ENCODE measurements at places on chromosomes 7 and 10. TPM values are rescaled to one million over a fixed set of nuclear protein-coding genes. Genes with fewer than 3 reads are reported as not detected.

DNA sequence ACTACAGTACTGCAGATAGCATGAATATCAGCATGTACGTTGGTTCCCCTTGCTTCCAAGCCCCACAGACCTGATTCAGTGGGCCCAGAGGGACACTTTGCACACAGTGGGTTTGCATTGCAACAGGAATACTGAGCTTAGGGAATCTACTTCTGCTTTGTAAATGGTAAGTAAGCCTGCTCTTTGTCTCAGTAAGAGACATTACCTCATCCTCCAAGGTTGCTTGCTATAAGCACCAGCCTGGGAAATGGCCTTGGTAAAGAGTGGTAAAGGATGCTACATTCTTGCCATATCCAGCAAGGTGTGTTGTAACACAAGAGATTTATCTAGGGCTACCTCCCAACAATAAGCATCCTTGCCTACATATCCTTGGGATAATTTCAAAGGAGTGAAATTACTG, 730.5 kb downstream of the INHBA start:
- no peak for DNase-seq

DNA sequence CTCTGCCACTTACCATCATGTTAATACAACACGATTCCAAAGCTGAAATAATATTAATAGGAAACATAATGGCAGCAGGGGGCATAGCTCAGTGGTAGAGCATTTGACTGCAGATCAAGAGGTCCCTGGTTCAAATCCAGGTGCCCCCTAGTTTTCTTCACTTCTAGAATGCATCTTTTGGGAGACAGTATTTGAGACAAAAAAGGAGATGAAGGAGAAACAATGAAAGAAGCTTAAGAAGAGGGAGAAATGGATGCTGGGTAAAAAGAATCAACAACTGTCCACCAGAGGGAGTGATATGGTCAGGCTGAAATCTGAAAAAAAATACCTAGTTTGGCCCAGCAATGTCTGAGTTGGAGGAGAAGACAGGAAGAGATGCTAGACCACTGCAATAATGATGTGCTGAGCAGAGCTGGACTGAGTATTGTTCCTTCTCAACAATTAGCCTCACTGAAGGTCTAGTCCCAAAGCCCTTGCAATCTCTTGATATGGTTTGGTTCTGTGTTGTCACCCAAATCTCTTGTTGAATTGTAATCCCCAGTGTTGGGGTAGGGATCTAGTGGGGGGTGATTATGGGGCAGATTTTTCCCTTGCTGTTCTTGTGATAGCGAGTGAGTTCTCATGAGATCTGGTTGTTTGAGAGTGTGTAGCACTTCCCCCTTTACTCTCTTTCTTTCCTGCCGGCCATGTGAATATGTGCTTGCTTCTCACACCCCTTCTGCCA, 48.3 kb downstream of the ZNF783 start:
- no peak for DNase-seq

DNA sequence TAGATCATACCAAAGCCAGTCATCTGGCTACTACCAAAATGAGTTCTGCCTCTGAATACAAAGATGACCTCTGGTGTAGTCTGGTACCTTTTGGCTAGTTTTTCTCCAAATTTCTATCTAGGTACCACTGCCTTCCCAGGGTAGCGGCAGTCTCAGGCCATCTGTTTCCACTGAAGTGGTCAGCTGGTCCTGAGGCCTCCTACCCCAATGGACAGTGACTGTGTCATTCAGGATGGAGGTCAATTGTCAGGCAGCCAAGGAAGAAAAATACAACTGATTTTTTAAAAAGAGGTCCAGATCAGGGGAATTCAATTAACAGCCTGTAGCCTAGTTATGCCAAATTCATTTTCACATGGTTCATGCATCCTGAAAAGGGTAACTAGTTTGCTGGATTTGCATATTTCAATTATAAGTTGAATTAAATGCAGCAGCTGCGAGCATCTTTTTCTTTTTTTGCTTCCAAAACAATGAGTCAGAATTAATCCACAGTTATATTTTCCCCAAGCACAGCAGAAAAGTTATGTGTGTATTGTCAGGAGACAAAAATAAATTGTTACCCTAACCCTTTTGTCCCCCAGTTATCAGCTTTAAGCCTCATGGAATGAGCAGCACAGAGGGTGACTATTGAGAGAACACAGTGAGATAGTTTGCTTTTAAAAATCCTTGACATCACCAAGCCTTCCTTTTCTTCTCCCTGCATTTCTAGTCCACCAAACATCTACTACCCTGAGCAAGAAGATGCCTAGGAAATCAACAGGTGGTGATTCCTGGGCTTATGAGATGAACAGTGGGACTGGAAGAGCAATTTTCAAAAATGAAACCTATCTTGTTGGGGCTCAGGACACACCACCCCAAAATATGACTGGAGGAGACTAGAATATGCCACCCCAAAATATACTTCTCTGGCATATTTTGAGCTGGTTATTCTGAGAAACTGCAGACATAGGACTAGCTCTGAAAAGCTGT, 27.7 kb downstream of the BCCIP start:
- DNase-seq = no peak

DNA sequence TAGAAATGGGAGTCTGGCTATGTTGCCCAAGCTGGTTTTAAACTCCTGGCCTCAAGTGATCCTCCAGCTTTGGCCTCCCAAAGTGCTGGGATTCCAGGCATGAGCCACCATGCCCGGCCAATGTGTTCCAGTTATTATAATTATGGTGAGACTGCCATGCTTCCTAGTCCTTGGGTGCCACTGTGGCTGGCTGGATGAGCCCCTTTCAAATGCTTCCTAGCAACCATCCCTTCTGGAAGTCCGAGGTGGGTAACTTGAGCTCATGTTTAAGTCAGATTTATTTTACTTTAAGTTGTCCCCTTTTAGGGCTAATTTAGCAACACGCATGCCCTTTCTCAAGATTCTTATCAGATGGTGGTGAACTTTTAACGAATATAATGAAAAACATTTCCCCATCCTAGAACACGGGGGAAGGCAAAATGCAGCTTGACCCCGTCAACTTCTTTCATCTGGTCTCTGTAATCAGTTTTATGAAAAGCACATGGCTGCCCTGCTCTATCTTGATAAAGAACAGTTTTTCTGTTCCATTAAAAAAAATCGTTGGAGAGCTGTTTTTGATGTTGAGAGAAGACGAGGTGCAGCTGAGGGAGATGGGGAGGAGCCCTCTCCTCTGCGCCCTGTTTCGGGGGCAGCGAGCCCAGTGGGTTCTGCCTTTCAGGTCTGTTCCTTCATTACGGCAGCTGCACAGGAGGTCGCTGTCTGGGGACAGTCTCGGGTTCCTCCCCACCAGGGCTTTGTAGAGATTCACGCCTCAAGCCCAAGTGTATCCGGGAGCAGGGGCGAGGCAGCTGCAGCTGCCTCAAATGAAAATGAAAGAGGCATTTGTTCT, 61.0 kb upstream of the MKI67 start:
- no peak for DNase-seq

DNA sequence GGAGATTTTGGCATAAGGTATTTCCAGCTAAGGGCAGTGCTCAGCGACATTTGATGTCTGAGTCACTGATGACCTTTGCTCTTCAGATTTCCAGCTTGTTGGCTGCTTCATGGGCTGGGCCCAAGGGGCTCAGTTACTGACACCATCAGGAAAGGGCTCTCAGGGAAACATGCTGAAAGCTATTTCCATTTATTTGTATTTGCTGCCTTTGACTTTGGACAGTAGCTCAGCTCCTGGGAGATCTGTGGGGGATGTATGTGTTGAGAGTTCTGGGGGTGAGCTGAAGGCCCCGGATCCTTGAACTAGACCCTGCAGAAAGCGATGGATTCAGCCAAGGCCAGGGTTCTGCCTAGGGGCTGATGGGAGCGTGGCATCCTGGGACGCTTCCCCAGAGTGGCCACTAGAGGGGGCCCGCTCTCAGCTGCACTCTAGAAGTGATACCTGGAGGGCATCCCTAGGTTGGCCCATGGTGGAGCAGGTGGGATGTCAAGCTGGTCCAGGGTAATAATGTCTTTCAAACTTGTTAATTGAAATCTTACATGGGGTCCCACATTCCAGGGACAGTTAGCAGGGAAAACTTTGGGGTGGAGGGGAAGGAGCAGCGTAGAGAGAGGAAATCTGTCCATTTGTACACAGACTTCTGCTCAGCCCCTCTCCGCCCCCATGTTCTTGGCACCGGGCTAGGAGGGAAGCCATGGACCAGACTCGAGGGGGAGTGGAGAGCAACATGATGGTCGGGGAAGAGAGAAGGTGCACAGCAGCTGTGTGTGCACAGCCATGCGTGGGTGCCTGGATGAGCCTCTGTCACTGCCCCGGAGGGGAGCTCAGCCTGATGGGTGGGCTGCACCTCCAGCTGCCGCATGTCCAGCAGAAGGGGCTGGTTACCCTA, 3.0 kb upstream of the BTBD16 start:
- DNase-seq = no peak

SLC26A3 gene
- total RNA-seq = not detected

MUC12 gene
- total RNA-seq = 1.1 TPM

GBX1 gene
- not detected for total RNA-seq

PTPRN2 gene
- 2.8 TPM for total RNA-seq

GHRHR gene
- not detected for total RNA-seq

Data from urinary bladder (tissue), 4 donors.